ENCODE measurements at places on chromosomes 1 and 21.

GRCh38 chr1:201557572-201557958, 18.6 kb downstream of the NAV1 start:
- no peak overlapping the region for H3K4me3 ChIP-seq
- peaks cover 28% of the 10 kb centered on the region for H3K4me1 ChIP-seq
- H3K27ac ChIP-seq = no peak overlapping the region
- no peaks in the 10 kb centered on the region for H3K27me3 ChIP-seq

- no peak overlapping the region for H3K27ac ChIP-seq
- no peaks in the 10 kb centered on the region for H3K36me3 ChIP-seq
- DNase-seq = no peak
- H3K27me3 ChIP-seq = no peaks in the 10 kb centered on the region
These were observed 22.4 kb downstream of the DSTYK start for GRCh38 chr1:205189131-205189530.

GRCh38 chr1:188188317-188188716, 1359.6 kb downstream of the PLA2G4A start:
- no peak overlapping the region for H3K4me3 ChIP-seq
- DNase-seq = no peak
- no peaks in the 10 kb centered on the region for H3K27me3 ChIP-seq
- H3K4me1 ChIP-seq = no peaks in the 10 kb centered on the region
- H3K27ac ChIP-seq = no peak overlapping the region

DNA sequence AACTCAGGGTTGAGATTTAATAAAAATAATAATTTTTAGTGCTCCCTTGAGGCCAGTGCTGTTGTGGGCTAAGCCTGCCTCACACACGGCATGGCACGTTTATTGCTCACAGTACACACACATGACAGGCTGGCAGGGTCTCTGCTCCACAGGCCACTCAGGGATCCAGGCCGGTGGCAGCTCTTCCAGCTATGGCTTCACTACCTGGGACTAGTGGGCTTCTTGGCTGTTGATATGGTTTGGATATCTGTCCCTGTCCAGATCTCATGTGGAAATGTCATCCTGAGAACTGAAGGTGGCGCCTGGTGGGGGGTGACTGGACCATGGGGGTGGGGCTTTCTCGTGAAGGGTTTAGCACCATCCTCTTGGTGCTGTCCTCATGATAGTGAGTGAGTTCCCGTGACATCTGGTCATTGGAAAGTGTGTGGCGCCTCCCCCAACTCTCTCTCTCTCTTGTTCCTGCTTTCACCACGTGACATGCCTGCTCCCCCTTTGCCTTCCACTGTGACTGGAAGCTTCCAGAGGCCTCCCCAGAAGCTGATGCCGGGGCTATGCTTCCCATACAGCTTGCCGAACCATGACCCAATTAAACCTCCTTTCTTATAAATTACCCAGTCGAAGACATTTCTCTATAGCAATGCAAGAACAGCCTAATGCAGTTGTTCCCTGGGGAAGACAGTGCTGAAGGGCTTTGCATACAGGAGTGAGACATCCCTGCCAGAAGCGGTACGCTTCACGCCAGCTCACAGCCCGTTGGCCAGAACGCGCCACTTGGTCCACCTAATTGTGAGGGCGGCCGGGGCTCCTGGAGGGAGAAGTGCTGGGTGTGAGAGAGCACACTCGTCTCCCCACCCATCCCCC, 226.9 kb upstream of the C1orf174 start:
- DNase-seq = no peak
- H3K4me1 ChIP-seq = no peaks in the 10 kb centered on the region
- no peaks in the 10 kb centered on the region for H3K36me3 ChIP-seq
- no peaks in the 10 kb centered on the region for H3K27me3 ChIP-seq
- no peak overlapping the region for H3K27ac ChIP-seq
- no peak overlapping the region for H3K4me3 ChIP-seq

DNA sequence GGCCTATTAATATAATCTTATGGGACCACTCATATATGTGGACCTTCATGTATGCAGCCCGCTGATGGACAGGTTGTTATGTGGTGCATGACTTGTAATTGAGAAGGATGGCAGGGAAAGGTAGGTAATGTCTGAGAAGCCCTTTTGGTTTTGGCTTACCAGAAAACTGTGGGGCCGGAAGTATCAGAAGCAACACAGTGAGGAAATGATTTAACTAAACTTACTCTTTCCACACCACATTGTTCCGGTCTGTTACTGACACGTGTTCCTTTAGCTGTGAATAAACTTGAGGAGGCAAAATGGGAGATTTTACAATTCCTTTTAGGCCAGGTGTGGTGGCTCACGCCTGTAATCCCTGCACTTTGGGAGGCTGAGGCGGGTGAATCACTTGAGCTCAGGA, 32.4 kb downstream of the KIF1B start:
- H3K4me1 ChIP-seq = no peaks in the 10 kb centered on the region
- H3K27ac ChIP-seq = no peak overlapping the region
- no peak for DNase-seq
- H3K4me3 ChIP-seq = no peak overlapping the region

Data from thoracic aorta (tissue), 2 donors.